ENCODE measurements at places on chromosomes 3 and 15. TPM values are rescaled to one million over a fixed set of nuclear protein-coding genes. Genes with fewer than 3 reads are reported as not detected.

IL12A gene
- 1.4 TPM for total RNA-seq

DNA sequence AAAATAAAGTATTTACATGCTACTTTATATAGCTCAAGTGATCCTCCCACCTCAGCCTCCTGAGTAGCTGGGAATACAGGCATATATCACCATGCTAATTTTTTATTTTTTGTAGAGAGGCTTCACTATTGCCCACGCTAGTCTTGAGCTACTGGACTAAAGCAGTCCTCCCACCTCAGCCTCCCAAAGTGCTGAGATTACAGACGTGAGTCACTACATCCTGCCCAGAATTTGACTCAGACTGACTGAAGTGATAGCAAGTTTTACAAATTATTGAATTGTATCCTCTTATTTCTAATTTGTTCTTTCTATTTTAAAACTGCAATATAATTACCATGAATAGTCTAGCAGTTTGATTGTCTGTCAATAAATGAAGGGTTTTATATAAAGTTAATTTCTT is 210.3 kb upstream of the CGNL1 start:
- DNase-seq = peak; percentile 27

- DNase-seq = no peak
These were observed 1.1 kb upstream of the CSRNP1 start for GRCh38 chr3:39154280-39155021.

- no peak for DNase-seq
These were observed 25.8 kb upstream of the MTHFS start for GRCh38 chr15:79922512-79923078.

GRCh38 chr3:15185404-15185803 is 20.6 kb upstream of the CAPN7 start:
- DNase-seq = no peak

All from LHCN-M2 (cell line).